ENCODE measurements at places on chromosomes 3 and 15. TPM values are rescaled to one million over a fixed set of nuclear protein-coding genes. Genes with fewer than 3 reads are reported as not detected.

GRCh38 chr3:186617036-186617946 is 4.4 kb downstream of the AHSG start:
- DNase-seq: peak; percentile 87

GRCh38 chr15:78550815-78551214 is 10.6 kb downstream of the PSMA4 start:
- no peak for DNase-seq

DNA sequence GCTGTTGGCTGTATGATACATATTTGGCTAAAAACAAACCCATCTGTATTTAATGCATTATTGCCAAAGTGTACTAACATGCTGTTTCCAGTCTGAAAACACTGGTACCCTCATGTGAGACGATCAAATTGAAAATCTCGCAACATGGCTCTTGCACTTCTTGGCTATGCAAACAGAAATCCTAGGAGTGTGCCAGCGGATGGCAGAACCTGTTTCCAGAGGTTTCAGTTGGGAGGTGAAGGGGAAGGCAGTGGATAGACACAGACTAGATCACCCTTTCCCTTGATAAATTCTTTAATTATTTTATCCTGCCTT is 350.3 kb downstream of the TUSC7 start:
- DNase-seq: no peak

DNA sequence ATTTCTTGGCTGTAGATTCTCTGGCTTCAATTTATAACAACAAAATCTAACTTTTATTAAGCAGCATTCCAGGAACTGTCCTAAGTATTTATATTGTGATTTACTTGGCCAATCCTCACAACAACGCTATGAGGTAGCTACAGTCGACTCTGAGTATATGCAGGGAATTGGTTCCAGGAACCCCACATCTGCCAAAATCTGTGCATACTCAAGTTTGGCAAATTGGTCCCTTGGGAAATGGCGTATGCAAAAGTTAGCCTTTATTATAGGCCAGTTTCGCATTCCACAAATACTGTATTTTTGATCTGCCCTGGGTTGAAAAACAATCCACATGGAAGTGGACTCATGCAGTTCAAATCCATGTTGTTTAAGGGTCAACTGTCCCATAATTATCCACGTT is 53.9 kb downstream of the RAP2B start:
- no peak for DNase-seq

DNA sequence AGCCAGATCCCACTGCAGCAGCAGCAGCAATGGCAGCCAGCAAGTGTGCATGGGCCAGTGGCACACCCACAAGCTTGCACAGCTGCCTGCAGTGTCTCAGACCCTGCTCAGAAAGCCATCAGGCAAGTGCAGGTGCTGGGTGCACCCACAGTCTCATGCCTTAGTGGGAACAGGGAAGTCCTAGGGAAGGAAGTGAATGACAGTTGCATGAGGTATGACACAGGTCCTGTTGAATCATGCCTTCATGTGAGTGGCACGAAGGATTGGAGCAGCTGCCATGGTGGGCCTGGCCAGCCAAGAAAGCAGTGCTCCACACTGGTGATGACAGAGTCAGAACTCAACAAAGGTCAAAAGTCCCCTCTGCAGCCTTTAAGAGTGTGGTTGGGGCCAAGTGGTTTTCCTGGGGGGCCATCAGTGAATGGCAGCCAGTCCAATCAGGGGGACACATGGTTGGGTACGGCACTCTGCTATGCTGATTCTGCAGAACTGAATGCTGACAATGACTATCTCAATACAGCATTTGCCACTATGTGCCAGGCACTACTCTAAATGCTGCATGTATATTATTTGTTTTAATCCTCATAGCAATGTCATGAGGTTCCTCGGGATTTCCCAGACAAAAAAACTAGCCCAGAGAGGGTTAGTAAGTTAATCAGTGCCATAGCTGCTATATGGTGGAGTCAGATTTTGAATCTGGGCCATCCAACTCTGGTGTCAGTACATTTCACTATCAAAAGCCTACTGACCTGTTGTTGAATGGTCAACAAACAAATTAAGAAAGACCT is 94.3 kb downstream of the AQP9 start:
- no peak for DNase-seq

FETUB gene
- not detected for total RNA-seq

DNA sequence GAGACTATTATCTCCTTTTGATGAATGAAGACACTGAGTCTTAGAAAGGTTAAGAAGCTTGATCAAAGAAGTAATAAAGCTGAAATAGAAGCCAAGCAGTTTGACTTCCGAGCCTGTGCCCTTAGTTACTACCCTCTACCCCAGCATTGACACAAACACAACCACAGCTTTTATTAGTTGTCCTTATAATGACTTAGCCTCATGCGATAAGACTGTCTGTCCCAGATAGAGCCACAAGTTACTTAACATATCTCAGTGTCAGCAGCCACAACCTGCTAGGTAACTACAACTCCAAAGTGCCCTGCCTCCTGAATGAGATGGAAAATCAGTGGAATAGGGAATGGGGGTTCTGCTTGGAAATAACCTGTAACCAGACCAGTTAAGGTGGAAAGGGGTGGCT is 781.6 kb upstream of the CFAP20DC start:
- no peak for DNase-seq

HDC gene
- 0.40 TPM for total RNA-seq

GRCh38 chr3:170709046-170709445 is 123.2 kb upstream of the SLC7A14 start:
- DNase-seq: no peak

DNA sequence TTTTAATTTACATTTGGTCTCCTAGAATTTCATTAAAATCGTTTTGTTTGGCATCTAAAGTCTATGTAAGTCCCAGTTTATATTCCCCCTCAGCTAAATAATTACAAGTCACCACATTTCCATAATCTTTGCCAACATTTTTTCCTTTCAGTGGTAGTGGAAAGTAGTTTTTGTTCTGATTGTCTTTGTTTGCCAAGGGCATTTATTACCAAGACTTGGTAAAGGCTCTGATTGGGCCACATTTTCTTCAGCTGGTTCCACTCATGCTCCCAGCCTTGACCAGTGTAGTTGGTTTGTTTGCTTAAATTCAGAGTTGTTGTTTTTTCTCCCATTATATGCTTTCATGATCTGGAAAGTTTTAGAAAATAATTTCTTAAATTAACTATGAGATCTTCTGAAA is 153.4 kb upstream of the MME start:
- DNase-seq: no peak

CLDN16 gene
- not detected for total RNA-seq

SPINK8 gene
- total RNA-seq: not detected

DNA sequence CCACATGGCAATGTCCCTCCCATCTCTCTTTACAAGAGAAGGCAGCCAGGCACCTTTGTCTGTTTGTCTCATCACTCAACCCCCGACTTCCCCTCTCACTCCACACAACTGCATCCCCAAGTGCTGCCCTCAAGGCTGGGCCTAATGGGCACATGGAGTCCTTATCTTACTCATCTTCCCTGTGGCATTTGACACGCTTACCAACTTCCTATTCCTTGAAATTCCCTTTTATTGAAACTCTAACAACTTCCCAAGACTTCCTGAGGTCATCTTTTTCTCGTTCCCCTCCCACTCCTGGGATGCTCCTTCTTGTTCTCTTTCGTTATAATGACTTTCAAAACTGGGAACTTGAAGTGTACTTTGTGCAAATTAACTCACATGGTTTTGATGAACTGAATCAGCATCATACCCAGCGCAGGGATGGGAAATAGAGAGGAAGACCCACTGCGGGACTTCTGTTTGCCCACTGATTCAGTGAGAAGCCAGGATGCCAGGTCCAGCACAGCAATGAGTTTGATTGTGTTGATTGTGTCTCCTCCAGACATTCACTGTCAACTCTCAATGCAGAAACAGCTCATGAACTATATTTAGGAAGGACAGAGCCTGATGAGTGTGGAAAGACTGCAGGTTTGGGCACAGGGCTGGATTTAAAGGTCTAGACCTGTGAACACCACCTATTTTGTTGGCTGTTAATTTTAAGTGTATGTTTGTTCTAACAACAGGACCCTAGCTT is 104.7 kb upstream of the TNIK start:
- no peak for DNase-seq

LSMEM2 gene
- total RNA-seq: 31.6 TPM

Measured in left ventricle myocardium superior (tissue), 1 donor.